ENCODE measurements at places on chromosomes 3 and 15.

GRCh38 chr15:80068578-80068977, 9.1 kb downstream of the ZFAND6 start:
- no peak for DNase-seq

- peak; percentile 73 for DNase-seq
Observed at GRCh38 chr15:39125904-39126303, 455.0 kb upstream of the THBS1 start.

DNA sequence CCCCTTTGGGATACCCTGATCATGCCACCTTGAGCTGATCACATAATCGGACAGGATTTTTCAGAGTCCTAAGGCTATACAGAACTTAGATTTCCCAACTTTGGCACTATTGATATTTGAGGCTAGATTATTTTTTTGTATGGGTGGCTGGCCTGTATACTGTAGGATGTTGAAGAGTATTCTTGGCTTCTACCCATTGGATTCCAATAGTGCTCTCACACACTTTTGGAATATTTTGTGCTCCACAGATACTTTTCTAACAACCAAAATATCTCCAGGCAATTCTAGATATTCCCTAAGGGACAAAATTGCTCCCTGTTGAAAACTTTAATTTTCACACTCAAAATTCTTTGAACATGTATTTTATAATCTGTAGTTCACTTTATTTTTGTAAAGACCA, 125.1 kb downstream of the ABI3BP start:
- no peak for DNase-seq

DNA sequence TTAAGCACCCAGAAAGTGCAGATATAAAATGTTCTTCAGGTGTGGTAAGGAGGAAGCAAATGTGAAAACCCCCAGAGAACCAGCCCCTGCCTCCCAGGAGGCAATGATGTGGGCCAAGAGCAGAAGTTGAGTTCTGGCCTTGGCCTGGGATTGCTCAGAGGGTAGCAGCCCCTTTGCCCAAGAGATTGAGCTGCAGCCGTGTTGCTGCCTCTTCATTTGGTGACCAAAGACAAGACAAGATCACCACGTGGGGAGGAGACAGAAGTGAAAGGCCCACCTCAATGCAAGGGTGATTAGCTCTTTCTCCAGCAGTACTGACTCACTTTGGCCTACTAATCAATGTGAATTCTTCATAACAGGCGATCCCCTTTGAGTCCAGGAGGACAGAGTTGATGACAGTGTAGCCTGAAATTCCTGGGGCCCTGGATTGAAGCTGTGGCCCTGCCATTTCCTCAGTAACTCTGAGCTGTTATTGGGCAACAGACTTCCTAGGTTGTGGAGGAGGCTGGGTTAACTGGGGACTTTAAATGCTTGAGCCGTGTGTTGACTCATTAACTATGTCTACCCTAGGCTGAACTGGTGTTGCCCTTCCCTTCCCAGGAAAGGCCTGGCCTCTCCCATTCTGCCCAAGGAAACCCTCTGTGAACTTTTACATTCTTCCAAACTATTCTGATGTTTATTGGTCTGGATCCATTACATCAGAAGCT, 86.5 kb downstream of the ST6GAL1 start:
- no peak for DNase-seq

DNA sequence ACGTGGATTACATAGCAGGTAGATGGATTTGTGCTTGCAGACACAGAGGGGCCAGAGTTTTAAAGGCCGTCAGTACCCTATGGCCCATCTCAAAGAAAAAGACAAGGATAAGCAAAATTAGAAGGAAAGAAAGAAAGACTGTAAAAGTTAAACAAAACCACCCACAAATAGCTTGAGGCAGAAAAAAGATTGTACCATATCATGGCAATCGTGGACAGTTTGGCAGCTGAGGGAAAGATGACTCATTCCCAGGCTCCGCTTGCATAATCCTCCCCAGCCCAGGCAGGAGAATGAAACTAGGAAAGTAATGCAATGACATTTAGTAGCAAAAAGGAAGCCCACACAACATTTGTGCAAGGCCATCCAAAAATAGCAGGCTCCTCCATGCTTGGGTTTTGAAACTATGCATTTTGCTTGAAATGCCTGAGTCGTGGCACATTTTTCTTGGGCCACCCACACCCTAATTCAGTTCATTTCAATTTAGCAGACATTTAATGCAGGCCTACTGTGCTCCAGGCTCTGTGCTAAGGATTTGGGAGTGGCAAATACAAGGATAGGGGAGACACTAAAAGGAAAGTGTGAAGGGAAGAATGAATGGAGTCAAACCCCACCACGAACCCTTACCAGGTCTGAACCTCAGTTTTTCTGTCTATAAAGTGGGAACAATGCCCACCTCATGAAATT, 40.9 kb upstream of the SMAD3 start:
- peak; percentile 59 for DNase-seq

- DNase-seq = no peak
Observed at GRCh38 chr15:80188251-80188650, 35.5 kb downstream of the FAH start.

DNA sequence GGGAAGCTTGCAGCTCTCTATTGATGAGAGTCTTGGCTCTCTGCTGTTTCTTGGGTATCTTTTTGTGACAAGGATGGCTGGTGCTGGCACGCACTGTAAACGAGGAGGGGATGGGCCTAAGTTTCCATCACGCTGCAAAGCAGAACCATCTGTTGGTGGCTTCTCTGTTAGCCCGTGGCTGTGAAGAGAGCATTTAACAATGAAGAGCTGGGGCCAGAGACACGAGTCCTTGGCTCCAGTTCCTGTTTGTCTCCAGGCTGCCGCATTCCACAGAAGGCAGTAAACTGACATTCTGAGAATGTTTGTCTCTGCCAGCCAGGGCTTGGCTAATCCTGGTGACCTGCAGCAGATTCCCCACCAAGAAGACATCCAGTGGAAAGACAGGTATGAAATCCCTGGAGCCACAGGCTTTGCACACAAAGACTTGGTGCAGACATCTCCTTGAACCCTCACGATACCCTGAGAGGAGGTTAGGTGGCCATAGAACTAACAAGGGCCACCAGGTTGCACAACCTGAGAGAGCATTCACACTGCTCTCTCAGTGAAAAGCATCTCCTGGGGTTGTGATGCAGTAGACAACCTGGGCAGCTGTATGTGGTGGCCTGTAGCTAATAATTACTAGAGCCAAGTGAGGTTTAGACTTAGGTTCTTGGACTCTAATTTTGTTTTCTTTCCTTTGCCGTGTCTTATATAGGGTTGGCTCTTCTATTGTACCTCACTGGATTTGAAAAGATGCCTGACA, 130.9 kb downstream of the ASB7 start:
- DNase-seq = no peak
